Thymus (tissue), 14 donors: ENCODE measurements at places on chromosomes 11 and 22. TPM values are rescaled to one million over a fixed set of nuclear protein-coding genes. Genes with fewer than 3 reads are reported as not detected.

Gene EIF3L
- polyA plus RNA-seq: 302 TPM

Gene FOSL1
- polyA plus RNA-seq: 3.8 TPM

Gene KCNJ4
- polyA plus RNA-seq: 0.32 TPM

Gene OR52H1
- not detected for polyA plus RNA-seq

Gene INTS4
- polyA plus RNA-seq: 38.3 TPM

Gene TEX54
- polyA plus RNA-seq: 1.3 TPM

Gene OR5P2
- polyA plus RNA-seq: not detected

GRCh38 chr11:111452146-111452545 is 60.0 kb downstream of the BTG4 start:
- no peak for DNase-seq

- no peak for DNase-seq
These were observed 21.8 kb downstream of the CACNA1I start for GRCh38 chr22:39592081-39593065.

GRCh38 chr11:128616161-128616560 is 28.8 kb upstream of the ETS1 start:
- DNase-seq: no peak

DNA sequence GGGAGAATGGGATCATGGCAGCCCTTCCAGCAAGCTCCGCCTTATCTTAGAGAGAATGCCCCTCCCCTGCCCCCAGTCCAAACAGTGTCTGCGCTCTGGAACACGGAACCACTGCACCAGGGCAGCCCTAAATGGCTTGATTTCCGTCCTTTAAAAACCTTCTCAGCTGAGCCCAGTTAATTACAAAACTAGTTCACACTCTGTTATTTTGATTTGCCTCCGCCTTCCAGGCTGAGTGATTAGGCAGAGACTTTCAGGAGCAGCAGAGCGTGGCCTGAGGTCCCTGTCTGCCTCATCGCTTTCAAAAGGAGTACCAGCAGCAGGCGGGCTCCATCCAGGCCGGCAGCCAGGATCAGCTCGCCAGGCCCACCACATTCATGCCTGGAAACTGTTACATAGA is 313.0 kb downstream of the BRD1 start:
- DNase-seq: no peak

DNA sequence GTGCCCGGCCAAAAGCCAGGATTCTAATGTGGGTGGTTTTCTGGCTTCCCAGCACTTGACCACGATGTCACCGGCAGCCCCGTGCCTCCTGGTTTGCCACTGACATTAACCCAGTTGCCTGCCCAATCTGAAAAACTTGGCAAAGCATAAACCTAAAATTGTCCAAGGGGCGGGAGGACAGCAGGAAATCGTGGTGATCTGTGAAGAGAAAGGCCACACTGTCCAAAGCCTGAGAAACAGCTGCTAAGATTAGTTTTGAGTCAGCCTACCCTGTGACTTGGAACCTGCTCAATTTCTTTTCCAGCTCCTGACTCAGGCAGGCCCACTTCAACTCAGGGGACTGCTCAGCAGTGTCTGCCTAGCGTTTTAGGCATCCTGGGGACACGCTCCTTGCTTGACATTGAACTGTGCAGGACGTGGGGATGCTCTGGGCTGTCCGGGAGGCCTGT is 8.2 kb upstream of the F2 start:
- DNase-seq: no peak

DNA sequence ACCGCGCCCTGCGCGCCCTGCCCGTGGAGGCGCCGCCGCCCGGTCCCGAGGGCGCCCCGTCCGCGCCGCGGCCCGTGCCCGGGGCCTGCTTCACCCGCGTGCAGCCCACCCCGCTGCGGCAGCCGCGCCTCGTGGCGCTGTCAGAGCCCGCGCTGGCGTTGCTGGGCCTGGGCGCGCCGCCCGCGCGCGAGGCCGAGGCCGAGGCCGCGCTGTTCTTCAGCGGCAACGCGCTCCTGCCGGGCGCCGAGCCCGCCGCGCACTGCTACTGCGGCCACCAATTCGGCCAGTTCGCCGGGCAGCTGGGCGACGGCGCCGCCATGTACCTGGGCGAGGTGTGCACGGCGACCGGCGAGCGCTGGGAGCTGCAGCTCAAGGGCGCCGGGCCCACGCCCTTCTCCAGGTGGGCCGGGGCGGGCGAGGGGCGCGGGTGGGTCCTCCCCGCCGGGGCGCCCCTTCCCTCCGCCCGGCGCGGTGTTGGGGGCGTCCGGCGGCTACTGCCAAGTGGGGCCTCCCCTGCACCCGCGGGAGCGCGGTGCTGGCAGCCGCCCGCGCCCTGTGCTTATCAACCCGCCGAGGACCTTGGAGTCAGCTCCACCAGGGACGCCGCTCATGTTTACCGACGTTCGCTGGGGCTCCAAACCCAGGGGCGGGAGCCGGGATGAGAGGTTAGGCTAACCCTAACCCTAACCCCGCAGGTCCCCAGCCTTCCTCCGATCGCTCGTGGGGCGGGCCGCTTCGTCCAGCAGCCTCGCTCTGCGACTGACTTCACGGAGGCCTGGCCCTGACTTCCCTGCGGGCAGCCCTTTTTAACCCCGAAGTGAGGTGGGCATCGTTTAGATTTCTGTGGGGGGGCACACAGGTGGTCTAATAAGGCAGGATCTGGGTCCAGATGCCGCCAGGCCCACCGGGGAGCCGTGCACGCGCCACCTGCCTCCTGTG is 649 bp downstream of the SELENOO start:
- no peak for DNase-seq

GRCh38 chr11:112628676-112629075 is 332.5 kb upstream of the NCAM1 start:
- DNase-seq: no peak

DNA sequence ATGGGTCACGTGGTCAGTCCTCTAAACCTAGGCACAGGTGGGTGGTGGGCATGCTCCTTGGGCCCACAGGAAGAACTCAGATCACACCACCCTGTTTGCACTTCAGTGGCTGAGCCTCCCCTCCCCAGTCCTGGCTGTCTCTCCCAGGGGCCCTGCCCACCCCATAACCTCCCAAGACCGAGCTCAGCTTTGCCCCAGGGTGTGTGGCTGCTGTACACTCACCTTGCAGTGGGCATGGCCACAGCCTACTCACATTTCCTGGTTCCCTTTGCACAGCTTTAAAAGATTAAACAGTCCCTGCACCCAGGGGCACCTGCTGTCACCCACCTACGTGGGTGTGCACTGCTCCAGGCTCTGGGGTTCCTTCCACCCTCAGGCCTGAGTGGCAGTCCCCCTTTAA is 13.8 kb downstream of the TRIOBP start:
- no peak for DNase-seq

DNA sequence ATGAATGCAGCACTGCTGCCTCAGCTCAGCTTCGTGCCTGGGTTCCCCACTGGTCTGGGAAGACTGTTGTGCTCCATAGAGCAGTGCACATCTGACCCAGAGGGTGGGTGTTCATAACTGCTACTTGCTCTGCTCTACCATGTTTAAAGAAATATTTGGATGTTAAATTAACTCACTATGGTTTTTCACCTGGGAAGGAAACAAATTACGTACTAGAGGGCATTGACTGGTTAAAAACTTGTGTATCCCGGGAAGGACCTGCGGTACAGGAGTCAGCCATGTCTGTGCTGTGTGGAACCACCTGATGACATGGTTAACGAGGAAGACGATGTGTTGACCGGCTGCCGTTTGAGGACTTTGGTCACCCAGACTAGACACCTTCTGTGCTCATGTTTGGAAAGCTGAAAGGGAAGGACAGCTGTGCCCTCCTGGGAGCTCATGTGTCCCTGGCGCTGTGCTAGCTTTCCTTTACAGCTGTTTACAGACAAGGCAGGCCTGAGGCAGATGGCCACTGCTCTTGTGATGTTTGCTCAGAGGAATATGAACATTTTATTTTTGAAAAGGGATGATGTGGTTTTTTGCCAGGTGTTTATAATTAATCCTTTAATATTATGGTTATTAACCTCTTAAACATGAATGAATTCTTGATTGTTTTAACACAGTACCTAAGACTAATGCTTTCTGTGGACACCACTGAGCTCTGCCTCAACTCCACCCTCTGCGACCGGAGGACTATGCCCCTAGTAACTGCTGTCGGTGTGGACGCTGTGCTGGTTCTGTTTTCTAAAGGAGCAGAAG is 14.3 kb upstream of the AIFM3 start:
- DNase-seq: no peak

DNA sequence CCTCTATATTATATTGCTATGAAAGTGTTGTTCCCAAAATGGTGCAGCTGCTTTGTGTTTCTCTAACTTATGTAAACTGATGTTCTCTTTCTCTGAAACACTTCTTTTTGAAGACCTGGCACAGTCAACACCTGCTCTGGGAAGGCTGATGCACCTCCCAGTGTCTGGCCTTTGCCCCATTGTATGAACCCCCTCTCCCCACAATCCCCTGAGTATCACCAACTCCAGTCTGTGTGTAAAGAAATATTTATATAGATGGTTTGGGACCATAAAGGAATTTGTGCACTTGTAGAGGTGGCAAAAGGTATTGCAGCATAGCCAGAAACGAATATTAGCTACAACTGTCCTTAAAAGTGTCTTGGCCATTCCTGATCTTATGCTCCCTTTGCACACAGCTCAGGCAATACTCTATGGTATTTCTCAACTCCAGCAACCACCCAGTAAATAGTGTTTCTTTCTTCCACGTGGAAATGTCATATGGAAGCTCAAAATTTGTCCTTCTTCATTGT is 365.2 kb upstream of the DDI1 start:
- no peak for DNase-seq

DNA sequence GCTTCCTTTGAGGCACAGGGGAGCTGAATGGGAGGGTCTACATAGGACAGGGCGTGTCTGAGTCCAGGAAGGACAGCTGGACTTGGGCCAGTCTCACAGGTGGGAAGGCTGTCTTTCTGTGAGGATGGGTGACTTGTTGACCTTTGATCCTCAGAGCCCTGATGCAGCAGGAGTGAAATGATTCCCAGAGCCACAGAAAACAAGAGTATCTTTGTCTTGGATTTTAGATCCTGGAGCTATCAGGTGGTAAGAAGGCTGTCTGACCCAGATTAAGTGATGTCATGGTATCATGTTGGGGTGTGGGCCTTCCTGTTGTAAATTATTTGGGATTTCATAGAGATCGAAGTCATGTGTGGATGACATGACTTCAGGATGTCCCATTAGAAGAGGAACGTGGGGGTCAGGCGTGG is 15.0 kb downstream of the PTPRJ start:
- DNase-seq: no peak

- DNase-seq: no peak
These were observed 82.2 kb upstream of the GRK3 start for GRCh38 chr22:25482091-25482760.

DNA sequence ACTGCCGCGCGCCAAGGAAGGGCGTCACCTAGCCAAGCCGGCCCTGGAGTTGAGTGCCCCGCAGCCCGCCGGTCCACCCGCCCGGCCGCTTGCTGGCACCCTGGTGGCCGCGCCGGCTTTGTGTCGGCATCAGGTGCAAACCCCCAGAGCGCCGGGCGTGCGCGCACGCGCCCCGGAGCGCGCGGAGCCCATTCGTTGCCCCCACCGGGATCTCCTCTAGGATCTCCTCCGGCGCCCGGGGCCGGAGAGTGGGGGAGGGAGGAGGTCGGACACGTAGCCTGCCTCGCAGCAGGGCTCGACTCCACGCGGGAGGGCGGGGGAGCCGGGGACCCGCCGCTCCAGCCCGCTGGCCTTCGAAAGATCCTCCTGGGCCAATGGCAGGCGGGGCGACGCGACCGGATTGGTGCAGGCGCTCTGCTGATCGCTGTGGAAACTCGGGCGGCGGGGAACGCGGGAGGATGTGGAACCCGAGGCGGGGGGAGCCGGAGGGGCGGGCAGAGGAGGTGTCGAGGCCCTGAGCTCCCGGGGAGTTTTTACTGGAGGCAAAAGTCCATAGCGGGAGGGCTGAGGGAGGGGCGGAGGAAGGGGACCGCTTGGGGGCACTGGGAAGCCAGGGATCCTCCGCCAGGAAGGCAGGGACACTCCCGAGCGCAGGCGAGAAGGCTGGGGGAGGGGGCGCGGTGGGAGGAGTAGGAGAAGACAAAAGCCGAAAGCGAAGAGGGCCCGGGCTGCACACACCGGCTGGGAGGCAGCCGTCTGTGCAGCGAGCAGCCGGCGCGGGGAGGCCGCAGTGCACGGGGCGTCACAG is at the start of gene FADS2:
TSS of gene FADS2 (plus strand) at position 730 of the 808 bp plus-strand sequence. CDS start 91 bp downstream, outside the sequence.
- no peak for DNase-seq

- no peak for DNase-seq
These were observed 3.0 kb downstream of the DKK3 start for GRCh38 chr11:12005476-12005875.

DNA sequence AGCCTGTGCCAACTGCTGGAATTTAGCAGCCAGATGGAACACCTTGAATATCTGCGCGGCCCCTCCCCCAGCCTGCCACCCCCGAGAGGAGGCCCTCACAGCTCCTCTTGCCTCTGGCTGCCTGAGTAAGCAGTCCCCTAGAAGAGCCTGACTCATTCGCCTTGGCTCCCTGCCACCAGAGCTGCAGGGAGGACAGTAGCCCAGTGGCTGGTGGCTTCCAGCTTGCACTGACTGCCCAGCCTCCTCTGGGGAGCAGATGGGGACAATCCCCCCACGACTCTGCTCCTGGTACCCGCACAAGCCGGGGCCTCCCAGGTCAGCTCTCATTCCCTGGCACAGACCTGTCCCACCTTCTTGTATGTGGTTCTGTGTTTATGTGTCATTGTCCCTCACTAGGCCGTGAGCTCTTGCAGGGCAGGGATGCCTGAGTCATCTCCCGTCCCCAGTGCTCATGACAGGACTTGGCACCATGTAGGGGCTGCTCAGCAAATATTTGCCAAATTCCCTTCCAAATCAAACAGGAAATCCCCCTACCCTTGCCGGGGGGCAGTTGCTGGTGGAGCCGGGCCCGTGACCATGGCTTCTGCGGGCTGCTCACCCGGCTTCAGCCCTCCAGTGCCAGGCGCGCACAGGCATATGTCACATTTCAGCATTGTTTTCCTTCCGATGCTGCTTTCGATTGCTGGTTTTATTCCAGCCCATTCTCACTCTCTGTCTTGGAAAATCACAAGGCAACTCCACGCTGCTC is 43.6 kb downstream of the CACNG2 start:
- no peak for DNase-seq

DNA sequence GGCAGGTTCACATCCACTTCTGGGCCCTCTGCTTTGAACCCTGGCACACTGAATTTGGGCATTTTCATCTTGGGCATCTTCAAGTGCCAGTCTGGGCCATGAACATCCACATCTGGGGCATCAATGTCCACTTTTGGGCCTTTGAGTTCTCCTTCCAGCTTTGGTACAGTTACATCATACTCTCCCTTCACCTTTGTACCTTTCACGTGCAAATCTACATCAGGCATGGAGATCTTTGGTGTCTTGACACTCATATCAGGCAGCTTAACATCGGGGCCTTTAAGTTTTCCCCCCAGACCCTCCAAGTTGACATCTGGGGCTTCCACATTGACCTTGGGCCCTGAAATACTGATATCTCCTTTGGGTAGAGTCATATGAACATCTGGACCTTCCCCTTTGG is 14.5 kb downstream of the AHNAK start:
- no peak for DNase-seq

- no peak for DNase-seq
These were observed 149.4 kb downstream of the WNT11 start for GRCh38 chr11:76056876-76057275.
